ENCODE measurements at places on chromosomes 12 and 14.

DNA sequence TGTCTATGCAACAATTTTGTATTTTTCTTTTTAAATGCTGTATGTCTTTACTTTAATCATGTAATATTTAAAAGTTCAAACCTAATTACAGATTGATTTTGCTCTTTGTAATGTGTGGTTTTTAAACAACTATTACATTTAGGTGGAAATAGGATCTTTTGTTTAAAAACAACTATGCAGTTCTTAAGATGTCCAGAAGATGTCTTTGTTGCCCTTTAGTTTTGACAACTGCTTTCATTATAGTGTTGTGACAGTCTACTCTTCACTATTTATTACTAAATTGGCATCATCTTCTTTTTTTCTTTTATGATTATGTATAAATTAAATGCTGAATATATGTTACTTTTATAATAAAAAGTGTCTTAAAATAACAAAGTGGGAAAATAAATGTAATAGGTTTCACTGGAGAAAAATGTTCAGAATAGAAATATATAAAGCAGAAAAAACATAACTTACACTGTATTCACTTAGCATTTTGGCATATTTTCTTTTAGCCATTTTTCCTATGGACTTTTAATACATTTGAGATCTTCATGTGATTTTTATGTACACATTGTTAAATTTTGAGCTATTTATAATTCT, 27.1 kb upstream of the PCNX4 start:
- DNase-seq = no peak

- DNase-seq = no peak
Observed at GRCh38 chr12:92338671-92339070, 193.0 kb upstream of the BTG1 start.

DNA sequence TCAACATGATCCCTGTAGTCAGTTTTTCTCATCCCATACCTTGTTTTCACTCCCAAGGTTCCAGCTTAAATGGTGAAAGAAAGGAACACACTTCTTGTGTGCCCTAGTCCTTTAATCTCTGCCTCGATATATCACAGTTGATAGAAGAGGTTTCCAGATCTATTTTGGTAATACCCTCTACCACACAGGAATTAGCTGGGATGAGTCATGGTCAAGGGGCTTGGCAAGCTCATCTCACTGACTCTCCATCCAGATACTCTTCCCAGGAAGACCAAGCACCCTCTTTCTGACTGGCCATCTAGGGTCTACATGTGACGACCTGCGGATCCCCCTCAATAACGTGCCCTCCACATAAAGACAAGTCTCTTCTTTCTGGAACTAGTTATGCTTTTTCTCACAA, 277.9 kb downstream of the ITPR2 start:
- DNase-seq = no peak

- no peak for DNase-seq
Observed at GRCh38 chr12:25151476-25151875, 43.5 kb downstream of the DNAI7 start.

- no peak for DNase-seq
Observed at GRCh38 chr12:6635856-6636531, at the start of gene LPAR5. TSS of gene LPAR5 (minus strand) at chr12:6635959. CDS start at chr12:6621248, 14,711 bp downstream.

DNA sequence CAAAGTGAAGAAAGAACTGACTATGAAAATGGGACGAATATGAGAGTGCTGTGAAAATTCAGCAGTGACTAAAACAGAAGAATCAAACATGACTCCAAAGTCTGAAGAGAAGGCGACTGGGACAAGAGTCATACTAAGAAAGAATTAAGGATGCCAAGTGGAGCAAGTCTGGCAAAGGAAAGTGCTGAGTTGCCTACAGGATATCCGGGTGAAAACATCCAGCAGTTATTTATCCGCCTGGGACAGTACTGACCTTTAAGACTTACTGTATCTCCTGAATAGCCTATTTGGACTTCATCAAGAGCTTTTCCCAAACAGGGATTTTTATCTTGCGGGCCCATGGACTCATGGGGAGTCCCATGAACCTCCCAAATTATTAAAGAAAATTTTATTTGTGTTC, 41.1 kb downstream of the KICS2 start:
- no peak for DNase-seq
